ENCODE measurements at places on chromosomes 11 and 22.
A peak's percentile ranks its signal among the peaks of the same experiment; 100 is the strongest.

DNA sequence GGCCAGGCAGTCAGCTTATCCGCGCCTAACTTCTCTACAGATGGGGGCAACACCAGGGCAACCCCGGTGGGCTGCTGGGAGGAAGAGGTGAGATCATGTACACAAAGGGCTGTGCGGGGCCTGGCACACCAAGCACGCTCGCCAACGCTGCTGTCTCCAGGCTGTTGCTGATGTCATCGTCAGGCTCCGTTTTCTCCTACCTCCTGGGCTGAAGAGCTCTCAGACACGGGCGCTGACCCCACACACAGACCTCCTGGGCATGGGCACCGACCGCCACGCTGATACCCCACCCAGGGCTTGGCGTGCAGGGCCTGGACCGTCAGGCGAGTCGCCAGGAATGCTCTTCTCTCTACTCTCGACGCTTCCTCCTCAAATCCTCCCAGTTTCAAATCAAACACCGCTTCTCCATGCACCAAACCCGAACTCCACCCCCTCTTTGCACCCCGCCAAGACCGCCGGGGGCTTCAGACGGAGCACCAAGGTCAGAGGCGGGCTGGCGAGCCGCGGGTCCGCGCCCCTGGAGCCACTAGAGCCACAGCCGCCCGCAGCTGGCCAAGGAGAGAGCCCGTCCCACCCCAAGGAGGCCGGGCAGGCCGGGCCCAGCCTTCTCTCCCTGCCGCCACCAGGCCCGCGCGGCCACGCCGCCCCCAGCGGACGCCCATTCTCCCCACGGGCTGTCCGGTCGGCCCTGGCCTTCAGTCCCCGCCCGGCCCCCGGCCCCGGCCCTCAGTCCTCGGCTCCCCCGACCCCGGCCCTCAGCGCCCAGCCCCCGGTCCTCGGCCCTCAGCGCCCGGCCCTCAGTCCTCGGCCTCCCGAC is 772 bp downstream of the SBF1 start:
- DNase-seq: peak; percentile 43

- DNase-seq: peak; percentile 28
Measured at GRCh38 chr11:1570896-1571759, 943 bp downstream of the DUSP8 start.

- DNase-seq: no peak
Measured at GRCh38 chr11:23202611-23203010, 342.3 kb upstream of the CCDC179 start.

GRCh38 chr11:776561-777287 is 563 bp downstream of the GATD1 start:
- DNase-seq: no peak

DNA sequence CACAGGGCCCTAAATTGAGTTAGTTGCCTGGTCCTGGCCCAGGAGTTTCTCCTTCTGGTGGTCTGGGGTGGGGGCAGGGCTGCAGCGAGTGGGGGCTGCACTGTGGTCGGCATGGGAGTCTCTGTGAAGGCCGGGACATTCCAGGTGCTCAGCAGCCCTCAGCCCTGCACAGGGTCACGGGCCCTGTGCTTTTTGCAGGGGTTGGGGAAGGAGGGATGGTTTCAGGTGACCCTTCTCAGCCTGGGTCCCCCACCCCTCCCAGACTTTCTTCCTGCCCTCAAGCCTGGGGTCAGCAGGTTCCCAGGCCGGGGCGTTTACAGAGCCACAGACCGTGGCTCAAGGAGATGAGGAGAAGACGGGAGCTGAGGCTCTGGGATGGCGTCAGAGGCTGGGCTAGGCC is 7.8 kb downstream of the EMID1 start:
- DNase-seq: no peak

GRCh38 chr11:119985551-119985950 is 152.4 kb downstream of the TRIM29 start:
- no peak for DNase-seq
